ENCODE measurements at places on chromosomes 12 and 14.

GRCh38 chr12:89693639-89694202 lies 14.9 kb downstream of the ATP2B1 start:
- DNase-seq, result no peak

DNA sequence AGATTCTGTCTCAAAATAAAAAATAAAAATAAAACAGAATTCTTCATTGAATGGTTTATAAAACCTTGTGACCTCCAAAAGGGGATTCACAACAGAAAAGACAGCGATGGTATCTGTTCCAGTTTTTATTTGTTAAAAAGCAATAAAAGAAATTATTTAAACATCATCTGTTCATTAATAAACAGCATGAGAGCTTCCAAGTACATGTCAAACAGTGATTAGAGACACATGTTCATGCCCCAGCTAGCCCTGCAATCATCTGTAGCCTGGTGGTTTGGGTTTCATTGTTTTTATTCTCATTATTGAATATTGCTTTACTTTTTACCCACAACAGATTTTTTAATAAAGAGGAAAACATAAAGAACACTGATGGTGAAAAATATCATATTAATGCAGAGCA lies 173.3 kb downstream of the ANO2 start:
- no peak for DNase-seq

DNA sequence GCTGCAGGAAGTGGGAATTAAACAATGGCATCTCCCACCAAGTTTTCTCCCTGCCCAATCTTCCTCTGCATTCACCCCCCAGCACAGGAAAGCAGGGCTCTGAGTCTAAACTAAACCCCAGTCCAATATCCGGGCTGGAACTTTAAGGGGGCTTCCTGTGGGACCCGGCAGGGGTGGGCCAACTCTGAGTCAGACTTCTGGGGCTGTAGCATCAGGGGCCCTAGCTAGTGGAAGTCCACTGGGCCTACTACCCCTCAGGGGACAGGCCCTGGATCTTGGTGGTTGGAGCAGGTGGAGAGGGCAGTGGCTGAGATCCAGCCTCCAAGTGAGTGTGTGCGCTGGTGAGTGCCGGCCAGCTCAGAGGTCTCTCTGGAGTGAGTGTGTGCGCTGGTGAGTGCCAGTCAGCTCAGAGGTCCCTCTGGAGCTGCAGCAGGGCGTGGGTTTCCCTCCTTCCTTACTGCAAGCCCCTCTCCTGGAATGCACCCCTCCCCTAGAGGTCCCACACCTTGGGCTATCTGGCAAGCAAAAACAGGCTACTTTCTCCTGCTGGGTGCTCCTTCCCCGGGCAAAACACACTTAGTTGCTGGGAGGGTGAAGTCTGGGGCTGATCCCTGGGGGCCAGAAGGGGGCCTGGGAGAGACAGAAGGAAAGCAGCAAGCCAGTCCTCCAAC lies 5.6 kb upstream of the LHX5 start:
- peak; percentile 85 for DNase-seq

DNA sequence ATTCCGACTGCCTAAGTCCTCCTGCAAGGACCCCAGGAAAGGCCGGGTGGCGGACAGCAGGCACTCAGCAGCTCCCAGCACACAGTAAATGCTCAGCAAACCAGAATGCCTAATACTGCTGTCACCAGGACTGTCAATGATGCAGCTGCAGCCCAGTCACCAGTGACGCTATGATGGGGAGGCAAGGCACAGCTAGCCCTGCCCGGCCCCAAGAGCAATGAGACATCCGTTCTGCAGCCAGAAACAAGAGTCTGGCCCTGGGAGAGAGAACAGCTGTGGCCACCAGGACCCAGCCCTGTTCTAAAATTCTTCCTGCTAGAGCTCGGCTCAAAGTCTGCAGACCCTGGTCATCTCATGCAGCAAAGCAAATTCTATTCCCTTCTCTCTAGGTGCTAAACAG lies 69.8 kb downstream of the NCOR2 start:
- DNase-seq, result no peak

GRCh38 chr14:51504669-51505068 lies 147.0 kb upstream of the FRMD6 start:
- DNase-seq, result no peak

DNA sequence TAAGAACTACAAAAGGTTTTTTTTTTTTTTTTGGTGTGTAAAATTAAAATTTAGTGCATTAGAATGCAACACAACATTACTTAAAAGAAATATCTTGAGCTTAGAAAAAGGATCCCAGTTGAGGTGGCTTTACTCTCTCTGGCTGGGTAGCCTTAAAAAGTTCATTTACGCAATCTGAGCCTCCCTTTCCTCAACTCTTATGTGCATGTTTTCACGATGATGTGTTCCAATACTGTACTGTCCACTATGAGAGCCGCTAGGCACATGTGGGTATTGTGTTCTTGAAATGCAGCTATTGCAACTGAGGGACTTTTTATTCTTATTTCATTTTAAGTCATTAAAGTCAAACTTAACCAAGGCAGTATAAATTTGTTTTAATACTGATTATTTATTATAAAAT lies 460.9 kb upstream of the SYT1 start:
- no peak for DNase-seq

DNA sequence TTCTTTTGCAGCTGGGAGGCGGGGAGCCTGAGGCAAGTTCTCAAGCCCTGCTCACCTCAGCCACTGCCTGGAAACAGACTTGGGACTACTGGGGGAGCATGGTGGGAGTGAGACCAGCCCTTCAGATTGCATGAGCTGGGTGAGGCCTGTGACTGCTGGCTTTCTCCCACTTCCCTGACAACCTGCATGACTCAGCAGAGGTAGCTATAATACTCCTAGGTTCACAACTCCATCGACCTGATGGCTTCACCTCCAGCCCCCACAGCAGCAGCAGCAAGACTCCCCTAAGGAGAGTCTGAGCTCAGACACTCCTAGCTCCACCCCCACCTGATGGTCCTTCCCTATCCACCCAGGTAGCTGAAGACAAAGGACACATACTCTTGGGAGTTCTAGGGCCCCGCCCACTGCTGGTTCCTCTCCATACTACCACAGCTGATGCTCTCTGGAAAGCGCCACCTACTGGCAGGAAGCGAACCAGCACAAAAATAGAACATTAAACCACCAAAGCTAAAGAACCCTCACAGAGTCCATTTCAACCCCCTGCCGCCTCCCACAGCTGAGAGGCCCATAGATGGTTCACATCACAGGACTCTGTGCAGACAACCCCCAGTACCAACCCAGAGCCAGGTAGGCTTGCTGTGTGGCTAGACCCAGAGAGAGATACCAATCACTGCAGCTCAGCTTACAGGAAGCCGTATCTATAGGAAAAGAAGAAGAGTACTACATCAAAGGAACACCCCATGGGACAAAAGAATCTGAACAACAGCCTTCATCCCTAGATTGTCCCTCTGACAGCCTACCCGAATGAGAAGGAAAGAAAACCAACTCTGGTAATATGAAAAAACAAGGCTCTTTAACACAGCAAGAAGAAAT lies 68.7 kb downstream of the RPAP3 start:
- peak; percentile 97 for DNase-seq

GRCh38 chr14:55103005-55103640 lies 25.9 kb upstream of the LGALS3 start:
- DNase-seq, result peak; percentile 93

- peak; percentile 84 for DNase-seq
Observed at GRCh38 chr14:63204407-63205043, at the start of gene RHOJ. Gene RHOJ (plus strand): TSS chr14:63204443. CDS start chr14:63204870, 427 bp downstream.

GRCh38 chr12:40892528-40892927 lies 200.3 kb downstream of the CNTN1 start:
- DNase-seq, result no peak

GRCh38 chr14:24312736-24313507 lies 1.6 kb downstream of the LTB4R start:
- DNase-seq, result no peak

GRCh38 chr12:10276774-10277173 lies 30.9 kb upstream of the KLRD1 start:
- no peak for DNase-seq

DNA sequence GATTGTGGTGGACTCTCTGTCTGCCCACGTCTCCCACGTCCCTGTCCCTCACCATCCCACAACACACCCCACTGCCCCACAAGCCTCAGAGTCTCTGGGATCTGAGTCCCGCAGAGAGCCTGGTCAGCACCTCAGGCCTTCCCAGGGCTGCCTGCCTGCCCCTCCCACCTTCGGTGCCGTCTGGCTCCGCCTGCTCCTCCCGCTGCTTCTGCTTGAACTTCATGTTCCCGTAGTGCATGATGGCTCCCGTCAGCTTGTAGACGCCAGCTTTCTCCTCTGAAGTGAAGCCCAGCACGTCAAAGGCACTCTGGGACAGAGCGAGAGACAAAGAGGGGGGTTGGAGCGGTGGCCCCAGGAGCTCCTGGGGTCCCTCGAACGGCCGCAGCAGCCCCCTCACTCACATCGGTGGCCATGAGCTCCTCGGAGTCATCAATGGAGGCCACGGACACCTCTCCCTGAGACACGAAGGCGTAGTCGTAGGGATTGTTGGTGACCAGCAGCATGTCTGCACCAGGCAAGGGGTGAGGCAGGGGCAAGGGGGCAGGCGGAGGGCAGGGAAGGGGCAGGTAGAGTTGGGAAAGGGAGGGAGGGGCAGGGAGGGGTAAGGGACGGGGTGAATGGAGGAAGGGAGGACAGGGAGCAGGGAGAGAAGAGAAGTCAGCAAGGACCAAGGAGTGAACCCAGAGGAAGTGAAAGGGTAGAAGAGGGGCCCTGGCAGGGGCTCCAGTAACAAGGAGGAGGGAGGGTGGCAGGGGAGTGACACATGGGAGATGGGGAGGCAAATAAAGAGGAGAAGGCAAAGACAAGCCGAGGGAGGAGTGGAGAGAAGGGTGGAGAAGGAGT lies 5.6 kb downstream of the MYH6 start:
- DNase-seq, result peak; percentile 65

- no peak for DNase-seq
Observed at GRCh38 chr14:51284241-51284640, 44.2 kb downstream of the TMX1 start.

DNA sequence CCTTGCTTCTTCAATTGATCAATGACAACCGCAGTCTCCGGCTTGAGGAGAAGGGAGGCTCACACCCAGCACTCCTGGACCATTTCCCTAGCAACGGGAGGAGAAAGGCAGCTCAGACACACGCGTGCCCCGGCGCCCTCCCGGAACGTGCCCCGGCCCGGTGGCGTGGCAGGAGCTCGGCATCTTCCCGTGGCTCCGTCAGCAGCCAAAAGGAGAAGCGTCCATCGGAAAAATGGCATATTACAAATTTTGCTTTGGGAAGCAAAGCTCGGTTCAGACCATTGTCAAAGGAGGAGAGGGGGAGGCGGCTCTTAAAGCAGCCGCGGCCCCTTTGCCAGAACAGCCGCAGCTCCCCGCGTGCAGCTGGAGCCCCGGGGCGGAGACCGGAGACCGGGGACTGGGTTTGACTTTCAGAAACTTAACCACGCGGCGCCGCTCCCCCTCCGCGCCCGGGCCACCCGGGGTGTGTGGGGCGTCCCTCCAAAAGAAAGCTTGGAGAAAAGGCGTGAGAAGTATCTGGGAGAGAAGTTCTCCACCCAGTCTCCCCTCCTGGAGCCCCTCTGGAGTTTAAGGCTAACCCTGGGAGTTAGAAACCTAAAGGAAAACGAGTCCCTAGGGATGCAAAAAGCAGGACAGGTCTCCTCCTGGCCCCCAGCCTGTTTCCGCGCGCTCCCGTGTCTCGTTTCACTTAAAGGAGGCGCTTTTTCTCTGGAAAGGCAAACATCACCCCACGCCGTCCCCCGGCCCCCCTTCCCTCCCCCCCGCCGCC lies 545 bp downstream of the PPFIA2 start:
- peak; percentile 87 for DNase-seq

GRCh38 chr12:64268409-64268808 lies 46.3 kb upstream of the KICS2 start:
- no peak for DNase-seq

DNA sequence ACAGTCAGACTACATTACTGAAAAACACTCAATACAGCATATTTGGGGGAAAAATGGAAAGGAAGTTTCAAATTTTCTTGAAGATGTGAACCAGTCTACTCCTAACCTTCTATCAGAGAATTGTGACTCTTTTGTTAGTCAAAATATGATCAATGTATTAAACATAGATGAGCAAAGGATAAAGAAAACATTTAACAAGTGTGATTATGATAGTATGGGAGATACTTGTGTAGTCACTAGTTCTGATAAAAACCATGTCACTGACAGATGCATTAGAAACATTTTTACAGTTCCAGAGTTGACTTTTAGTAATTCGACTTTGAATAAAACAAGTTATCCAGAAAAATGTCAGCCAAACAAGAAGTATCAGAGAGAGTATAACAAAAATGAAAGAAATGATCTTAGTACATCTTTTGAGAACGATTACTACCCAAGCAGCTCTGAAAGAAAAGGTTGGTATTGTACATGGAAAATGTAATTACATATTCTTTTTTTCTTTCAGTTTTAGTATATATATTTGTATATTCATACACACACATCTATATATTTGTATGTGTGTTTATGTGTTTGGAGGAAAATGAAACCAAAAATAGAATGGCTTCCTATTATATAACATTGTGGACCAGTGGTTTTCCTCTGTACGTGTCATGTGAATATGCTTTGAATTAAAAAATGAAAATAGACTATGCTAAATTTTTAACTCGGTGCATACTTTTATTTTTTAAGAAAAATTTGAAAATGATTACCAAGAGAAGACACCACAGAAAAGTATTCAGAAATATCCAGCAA lies 63.3 kb upstream of the ABCD2 start:
- no peak for DNase-seq

DNA sequence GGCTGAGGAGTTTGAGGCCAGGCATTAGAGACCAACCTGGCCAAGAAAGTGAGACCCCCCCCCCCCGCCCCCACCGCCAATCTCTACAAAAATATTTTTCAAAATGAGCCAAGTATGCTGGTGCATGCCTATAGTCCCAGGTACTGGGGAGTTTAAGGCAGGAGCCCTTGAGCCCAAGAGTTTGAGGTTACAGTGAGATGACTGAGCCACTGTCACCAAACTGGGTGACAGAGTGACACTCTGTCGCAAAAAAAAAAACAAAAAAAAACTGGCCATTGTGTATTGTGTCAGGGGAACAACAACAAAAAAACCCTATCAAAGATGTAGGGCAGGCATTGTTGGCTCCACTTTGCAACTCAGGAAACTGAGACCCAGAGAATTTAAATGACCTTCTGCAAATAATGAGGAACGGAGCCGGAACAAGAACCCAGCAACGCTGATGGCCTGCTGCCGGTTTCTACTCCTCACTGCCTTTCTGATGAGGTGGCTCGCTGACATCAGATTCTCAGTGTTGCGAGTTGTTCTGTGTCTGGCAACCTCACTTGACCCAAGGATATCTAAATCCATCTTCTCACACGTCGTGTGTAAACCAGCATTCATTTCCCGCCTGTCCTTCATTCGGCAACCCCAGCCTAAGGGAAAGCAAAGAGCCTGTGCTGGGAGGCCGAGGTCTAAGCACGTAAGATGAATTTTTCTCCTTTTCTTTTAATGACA lies 195.2 kb upstream of the CRY1 start:
- DNase-seq, result no peak

GRCh38 chr12:47892819-47893218 lies 12.0 kb downstream of the VDR start:
- no peak for DNase-seq

DNA sequence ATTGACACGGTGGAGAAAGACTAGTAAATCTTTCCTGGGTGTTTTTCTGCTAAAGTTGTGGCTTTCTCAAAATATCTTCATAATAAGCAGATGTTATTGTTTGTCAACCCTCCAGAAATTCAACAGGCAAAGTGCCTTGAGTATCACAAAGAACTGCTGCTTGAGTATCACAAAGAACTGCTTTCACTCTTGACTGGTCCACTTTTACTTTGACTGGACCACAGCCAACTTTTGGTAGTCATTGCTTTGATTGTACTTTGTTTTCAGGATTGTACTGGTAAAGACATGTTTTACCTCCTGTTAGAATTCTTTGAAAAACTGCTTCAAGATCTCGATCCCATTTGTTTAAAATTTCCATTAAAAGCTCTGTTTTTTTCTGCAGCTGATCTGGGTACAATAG lies 62.6 kb downstream of the PDZRN4 start:
- no peak for DNase-seq
